NCI-H774 (cell line): ENCODE measurements at places on chromosomes 5 and 9.

DNA sequence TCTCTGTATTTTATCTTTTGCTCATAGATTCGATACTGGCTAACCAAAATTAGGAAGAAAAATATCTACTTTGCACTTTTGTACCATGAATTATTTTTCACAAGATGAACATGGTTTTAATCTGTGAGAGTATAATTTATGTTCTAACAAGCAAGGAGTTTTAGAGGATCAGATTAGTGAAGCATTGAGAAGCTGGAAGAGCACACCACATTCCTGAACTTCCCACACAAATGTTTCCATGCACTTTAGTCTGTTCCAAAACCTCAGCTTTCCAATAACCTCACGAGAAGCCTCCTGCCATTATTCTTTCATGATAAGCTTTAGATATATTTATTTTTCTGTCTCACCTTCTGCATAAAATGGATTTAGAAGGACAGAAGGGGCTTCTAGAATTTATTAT is 98.7 kb upstream of the MPDZ start:
- DNase-seq = no peak

DNA sequence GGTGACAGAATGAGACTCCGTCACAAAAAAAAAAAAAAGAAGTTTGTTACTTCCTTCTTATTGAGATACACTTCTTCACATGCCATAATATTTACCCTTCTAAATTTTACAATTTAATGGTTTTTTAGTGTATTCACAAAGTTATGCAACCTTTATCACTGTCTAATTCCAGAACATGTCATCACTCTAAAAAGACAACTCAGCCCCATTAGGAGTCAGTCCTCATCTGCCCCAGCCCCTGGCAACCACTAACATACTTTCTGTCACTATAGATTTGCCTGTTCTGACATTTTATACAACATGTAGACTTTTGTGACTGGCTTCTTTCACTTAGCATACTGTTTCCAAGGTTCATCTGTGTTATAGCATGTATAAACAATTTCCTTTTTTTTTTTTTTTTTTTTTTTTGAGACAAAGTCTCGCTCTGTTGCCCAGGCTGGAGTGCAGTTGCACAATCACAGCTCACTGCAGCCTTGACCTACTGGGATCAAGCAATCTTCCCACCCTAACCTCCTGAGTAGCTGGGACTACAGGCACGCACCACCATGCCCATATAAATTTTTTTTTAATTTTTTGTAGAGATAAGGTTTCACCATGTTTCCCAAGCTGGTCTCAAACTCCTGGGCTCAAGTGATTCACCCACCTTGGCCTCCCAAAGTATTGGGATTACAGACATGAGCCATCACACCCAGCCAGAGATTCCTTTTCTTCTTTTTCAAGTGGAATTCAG is 18.0 kb downstream of the AQP3 start:
- no peak for DNase-seq

DNA sequence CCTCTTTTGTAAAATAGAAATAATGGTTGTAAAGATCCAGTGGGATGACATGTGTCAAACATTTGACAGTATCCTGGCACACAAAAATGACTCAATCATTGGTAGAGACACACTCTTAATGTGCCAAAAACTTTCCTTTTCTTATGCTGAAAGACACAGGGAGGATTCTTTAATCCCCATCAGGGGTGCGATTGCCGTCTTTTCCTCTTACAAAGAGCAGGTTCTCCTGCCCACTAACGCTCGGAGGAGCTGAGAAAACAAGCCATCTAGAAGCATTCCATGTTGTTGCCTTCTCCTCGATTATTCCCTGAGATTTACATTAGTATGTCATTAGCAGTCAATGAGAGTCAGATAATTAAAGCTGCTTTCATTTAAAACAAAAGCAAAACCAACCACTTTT is 342.6 kb upstream of the CCNH start:
- no peak for DNase-seq

DNA sequence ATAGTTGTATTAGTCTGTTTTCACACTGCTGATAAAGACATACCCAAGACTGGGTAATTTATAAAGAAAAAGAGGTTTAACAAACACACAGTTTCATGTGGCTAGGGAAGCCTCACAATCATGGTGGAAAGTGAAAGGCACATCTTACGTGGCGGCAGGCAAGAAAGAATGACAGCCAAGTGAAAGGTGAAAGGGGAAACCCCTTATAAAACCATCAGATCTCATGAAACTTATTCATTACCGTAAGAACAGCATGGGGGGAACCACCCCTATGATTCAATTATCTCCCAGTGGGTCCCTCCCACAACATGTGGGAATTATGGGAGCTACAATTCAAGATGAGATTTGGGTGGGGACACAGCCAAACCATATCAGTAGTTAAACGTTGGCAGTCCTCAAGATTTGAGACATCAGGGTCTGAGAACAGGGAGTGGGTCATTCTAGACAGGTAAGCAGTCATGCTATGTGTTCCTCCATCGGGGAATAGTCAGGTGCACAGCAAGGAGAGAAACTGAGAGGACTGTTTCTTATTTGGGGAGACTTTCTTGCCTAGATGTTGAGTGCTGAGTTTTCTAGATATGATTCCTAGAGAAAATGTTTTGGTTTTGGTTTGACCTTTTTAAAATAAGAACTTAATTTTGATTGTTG is 45.8 kb upstream of the ENTREP1 start:
- no peak for DNase-seq

DNA sequence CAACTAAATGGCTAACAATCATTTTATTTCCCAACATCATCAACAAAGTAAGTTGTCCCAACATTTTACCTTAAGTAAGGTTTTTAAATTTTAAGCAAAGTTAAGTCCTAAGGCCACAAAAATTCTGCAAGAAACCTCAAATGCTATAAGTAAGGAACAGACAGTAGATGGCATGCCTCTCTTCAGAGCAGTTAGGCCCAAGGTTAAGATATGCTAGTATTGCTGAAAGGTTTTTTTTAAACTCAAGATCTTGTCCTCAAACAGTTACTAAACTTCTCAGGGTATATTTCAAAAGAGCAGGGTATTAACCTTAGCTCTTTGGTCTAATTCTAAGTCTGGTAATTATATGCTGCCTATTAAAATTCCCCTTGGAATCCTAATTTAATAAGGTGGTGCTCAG is 35.1 kb downstream of the PJA2 start:
- no peak for DNase-seq

- DNase-seq = peak; percentile 18
Measured at GRCh38 chr5:172420235-172420939, 33.9 kb downstream of the SH3PXD2B start.

DNA sequence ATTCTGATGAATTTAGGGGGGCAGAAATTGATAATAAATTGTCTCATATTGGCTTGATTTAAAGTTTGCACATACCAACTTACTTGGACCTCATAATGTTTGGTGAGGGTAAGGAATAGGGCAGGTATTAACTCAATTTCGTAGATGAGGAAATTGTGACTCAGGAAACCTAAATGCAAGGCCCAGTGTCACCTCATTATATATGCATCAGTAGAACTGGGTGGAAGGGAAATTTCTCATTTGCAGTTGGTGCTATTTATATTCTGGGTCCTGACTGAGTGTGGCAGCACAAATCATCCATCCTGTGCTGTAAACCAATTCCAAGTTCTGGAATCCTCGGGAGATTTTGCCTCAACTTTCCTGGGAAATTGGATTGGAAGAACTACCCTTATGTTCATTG is 103.0 kb downstream of the SPATA31D1 start:
- no peak for DNase-seq

- no peak for DNase-seq
Measured at GRCh38 chr9:112038017-112038408, 137.1 kb downstream of the SUSD1 start.

GRCh38 chr9:134063571-134064450 is 4.0 kb downstream of the BRD3 start:
- DNase-seq = no peak

DNA sequence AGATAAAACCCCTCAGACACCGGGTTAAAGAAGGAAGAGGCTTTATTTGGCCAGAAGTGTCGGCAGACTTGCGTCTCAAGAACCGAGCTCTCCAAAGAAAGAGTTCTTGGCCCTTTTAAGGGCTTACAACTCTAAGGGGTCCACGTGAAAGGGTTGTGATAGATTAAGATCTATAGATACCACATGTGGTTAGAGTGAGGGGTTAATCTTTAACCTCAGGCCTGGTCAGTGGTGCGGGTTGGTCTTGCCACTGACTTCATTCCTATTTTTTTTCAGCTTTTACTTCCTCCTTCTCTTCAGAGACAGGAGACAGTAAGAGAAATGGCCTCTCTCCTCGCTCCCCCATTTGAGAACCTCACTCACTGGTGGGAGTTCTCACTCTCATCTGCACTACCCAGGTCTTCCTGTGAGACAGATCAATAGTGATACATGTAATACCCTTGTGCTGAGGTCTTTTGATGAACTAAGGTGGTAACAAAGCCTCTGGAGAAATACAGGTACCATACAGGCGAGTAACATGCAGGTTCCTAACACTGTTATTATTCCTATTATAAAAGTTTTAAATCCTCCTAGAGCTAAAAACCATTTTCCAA is 52.4 kb upstream of the COX7C start:
- no peak for DNase-seq
